Heart left ventricle (tissue), 16 donors: ENCODE measurements at places on chromosomes 1 and 21. TPM values are rescaled to one million over a fixed set of nuclear protein-coding genes. Genes with fewer than 3 reads are reported as not detected.

DYNLT5 gene
- 1.7 TPM for polyA plus RNA-seq

ERICH3 gene
- 0.03 TPM for polyA plus RNA-seq

L1TD1 gene
- 0.29 TPM for polyA plus RNA-seq

NECTIN4 gene
- polyA plus RNA-seq = not detected

RIPPLY3 gene
- polyA plus RNA-seq = not detected

ZBED6 gene
- polyA plus RNA-seq = 2.8 TPM

YBX1 gene
- polyA plus RNA-seq = 638 TPM

SLFNL1 gene
- 0.11 TPM for polyA plus RNA-seq

SLC35D1 gene
- polyA plus RNA-seq = 1.8 TPM

NEK2 gene
- not detected for polyA plus RNA-seq

RAB25 gene
- polyA plus RNA-seq = 0.38 TPM

DNA sequence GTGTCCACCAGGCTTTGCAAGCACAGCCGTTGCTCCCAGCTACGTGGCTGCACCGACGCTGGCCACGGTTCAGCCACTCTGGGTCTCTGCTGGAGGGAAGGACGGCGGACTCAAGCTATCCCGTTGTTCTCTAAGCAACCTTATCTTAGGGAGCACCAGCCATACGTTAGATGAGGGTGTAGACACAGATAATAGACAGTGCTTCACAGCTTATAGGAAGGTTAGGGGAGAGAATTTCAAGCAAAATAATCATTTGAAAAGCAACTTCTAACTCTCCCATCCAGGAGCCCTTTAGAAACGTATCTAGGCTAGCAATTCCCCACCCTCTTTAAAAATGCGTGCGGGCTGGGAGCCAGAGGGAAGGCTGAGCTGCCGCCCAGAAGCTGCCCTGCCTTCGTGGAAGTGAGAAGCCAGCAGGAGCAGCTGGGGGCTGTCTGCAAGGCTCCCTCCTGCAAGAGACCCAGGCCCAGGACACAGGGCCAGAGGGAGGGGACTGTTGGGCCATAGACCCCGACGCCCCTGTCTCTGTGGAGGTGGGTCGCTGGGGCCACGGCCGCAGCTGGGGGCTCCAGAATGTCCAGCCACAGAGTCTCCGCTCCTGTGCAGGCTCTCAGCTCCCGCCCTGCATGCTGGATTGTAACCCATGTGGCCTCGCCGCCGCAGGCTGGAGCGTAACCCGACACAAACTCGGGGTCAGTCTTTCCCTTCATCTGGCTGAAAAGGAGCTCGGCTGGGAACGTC is 31.2 kb upstream of the COL6A2 start:
- no peaks in the 10 kb centered on the region for H3K27me3 ChIP-seq
- H3K36me3 ChIP-seq = no peaks in the 10 kb centered on the region
- H3K4me3 ChIP-seq = no peak overlapping the region

DNA sequence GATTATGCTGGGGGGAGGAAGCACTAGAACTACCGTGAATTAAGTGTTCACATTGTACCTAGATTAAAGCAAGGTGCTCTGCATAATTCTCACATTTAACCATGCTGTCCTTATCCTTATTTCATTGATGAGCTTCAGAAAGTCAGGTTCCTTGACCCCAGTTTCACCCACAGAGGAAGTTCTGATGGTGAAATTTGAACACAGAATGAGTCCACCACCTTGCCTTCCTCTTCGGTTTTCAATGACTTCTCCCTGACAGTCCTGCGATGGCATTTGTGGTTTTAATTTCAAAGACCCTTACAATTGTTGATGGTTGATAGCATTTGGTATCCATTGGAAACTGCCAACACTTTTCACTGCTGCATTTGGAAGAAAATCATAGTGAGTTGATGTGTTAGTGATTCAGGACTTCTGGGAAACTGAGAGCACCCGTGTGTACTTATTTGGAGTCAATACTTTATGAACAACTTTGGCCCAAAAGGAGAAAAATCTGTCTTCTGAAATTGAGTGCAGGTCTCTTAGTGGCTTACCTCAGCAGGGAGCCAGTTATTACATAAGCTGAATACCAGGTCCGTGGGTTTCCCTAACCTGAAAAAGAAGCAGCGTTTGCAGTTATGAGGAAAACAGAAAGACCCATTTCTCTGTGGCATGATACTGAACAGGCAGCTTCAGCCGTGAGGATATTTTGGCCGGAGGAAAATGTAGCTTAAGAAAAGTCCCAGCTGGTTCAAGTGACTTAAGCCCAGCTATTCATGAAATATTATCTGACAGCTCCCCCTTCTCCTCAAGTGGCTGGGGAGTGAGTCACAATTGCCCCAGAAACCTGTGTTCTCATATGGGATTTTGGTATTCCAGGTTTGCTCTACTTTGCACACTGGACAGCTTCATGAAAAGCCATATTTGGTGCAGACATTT is 47.5 kb downstream of the ROR1 start:
- no peak for DNase-seq
- H3K4me1 ChIP-seq = no peaks in the 10 kb centered on the region
- H3K36me3 ChIP-seq = no peaks in the 10 kb centered on the region
- no peaks in the 10 kb centered on the region for H3K27me3 ChIP-seq
- no peak overlapping the region for H3K4me3 ChIP-seq
- no peak overlapping the region for H3K27ac ChIP-seq

DNA sequence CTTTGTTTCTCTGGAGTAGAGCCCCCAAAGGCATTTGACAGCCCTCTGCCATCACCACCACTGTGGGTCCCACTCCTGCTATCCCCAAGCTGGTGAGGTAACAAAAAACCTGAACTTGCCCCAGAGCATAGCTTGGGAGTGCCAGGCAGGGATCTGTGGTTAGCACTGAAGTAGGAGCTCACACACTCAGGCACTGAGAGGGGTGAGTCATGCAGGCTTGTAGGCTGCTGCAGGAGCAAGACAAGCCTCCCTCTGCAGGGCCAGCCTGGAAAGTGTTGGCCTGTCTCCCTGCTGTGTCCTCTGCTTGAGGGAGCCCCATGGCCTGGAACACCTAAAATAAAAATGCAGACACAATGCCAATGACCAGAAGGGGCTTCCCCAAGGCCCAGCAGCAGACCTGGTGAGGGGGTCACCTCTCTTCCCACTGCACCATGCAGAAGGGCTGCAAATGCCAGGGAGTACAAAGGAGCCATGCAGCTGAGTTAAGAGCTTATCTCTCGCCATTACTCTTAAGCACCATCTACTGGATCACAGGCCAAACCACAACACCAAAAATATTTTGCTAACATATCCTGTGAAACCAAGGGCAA is 108.9 kb upstream of the POGK start:
- no peak overlapping the region for H3K4me3 ChIP-seq
- no peak overlapping the region for H3K27ac ChIP-seq
- H3K36me3 ChIP-seq = no peaks in the 10 kb centered on the region
- no peaks in the 10 kb centered on the region for H3K4me1 ChIP-seq
- H3K27me3 ChIP-seq = no peaks in the 10 kb centered on the region

- no peak overlapping the region for H3K4me3 ChIP-seq
- H3K4me1 ChIP-seq = no peaks in the 10 kb centered on the region
- DNase-seq = peak; percentile 31
- no peak overlapping the region for H3K27ac ChIP-seq
- H3K27me3 ChIP-seq = no peaks in the 10 kb centered on the region
Observed at GRCh38 chr1:36807262-36807661, 227.1 kb downstream of the GRIK3 start.

DNA sequence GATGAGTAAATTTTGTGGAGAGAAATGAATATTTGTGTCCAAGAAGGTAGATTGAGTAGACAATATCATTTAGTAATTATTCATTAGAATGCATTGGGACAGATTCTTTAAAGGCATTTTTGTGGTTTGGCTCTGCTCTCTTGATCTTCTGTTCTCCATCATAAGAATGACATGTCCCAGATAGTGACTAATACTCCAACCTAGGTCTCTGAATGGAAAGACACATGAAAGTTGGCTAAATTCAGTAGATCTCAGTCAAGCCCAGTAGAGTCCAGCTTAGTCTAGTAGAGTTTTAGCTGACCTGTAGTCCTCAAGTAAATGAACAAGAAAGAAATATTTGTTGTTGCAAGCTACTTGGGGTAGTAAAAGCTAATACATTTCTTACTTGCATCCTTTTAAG is 61.8 kb upstream of the DNAH14 start:
- no peaks in the 10 kb centered on the region for H3K27me3 ChIP-seq
- no peak overlapping the region for H3K27ac ChIP-seq

GRCh38 chr1:164635059-164635802 is 76.2 kb downstream of the PBX1 start:
- H3K36me3 ChIP-seq = no peaks in the 10 kb centered on the region
- no peaks in the 10 kb centered on the region for H3K27me3 ChIP-seq
- no peak for DNase-seq
- no peak overlapping the region for H3K4me3 ChIP-seq
- no peak overlapping the region for H3K27ac ChIP-seq

GRCh38 chr1:111270771-111271463 is 19.7 kb upstream of the CHIA start:
- H3K27me3 ChIP-seq = peaks cover 31% of the 10 kb centered on the region
- no peak overlapping the region for H3K27ac ChIP-seq
- peak overlapping the region; percentile 6 for H3K4me3 ChIP-seq
- H3K36me3 ChIP-seq = no peaks in the 10 kb centered on the region
- DNase-seq = no peak
- peaks cover 7% of the 10 kb centered on the region for H3K4me1 ChIP-seq

- H3K4me1 ChIP-seq = no peaks in the 10 kb centered on the region
- H3K27ac ChIP-seq = peak within 1 kb of the TSS; percentile 88
- H3K27me3 ChIP-seq = no peaks in the 10 kb centered on the region
- H3K4me3 ChIP-seq = peak within 1 kb of the TSS; percentile 99
- peak; percentile 98 for DNase-seq
- no peaks in the 10 kb centered on the region for H3K36me3 ChIP-seq
Observed at GRCh38 chr1:26921540-26922430, at the start of gene NUDC. Gene NUDC (plus strand): TSS chr1:26921743. CDS start chr1:26921849, 106 bp downstream.

GRCh38 chr1:58437623-58438022 is 108.9 kb downstream of the OMA1 start:
- no peak overlapping the region for H3K27ac ChIP-seq
- H3K4me1 ChIP-seq = no peaks in the 10 kb centered on the region
- H3K4me3 ChIP-seq = no peak overlapping the region
- H3K36me3 ChIP-seq = no peaks in the 10 kb centered on the region
- DNase-seq = no peak

DNA sequence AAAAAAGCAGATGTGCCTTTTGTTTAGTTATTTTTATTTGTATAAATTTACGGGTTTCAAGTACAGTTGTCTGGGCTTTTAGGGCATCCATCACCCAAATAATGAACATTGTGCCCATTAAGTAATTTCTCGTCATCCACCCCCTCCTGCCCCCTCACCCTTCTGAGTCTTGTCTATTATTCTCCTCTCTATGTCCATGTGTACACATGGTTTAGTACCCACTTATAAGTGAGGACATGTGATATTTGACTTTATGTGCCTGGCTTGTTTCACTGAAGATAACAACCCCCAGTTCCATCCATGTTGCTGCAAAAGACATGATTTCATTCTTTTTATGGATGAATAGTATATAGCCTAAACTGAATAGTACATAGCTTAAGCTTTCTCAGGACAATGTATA is 189.2 kb downstream of the ZP4 start:
- peak overlapping the region; percentile 36 for H3K27ac ChIP-seq
- H3K4me1 ChIP-seq = peaks cover 22% of the 10 kb centered on the region
- no peaks in the 10 kb centered on the region for H3K27me3 ChIP-seq
- no peaks in the 10 kb centered on the region for H3K36me3 ChIP-seq

DNA sequence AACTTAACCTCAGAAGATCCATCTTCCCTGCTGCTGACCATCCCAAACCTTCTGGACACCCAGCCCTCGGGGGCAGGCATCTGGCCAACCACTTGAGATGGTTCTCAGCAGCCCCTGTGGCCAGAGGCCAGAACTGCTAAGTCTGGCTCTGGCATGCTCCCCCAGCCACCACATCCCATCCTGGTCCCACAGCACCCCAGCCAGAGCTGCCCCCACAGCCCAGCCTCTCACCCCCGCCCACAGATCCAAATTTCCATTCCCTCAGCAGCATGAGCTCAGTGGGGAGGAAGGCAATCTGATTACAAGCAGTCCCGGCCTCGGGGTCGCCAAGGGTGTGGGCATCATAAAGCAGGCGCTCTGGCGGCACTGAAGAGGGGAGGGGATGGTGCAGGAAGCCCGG is 45.6 kb downstream of the GLIS1 start:
- no peaks in the 10 kb centered on the region for H3K36me3 ChIP-seq
- peaks cover 3% of the 10 kb centered on the region for H3K27me3 ChIP-seq
- no peak overlapping the region for H3K27ac ChIP-seq
- no peak overlapping the region for H3K4me3 ChIP-seq
- no peaks in the 10 kb centered on the region for H3K4me1 ChIP-seq

DNA sequence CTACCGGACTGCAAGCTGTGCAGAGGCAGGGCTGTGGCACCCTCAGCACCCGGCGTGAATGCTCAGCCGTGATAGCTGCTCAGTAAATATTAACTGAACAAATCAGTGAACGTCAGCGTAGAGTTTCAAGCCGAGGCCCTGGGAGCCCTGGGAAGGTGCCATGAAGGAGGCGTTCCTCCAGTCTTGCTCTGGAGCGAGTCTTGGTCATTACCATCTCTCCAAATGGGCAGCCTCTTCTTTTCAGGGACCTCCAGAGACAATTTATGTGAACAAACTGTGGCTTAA is 449.2 kb downstream of the CAMTA1 start:
- no peak for DNase-seq
- H3K27ac ChIP-seq = no peak overlapping the region
- no peaks in the 10 kb centered on the region for H3K4me1 ChIP-seq
- H3K36me3 ChIP-seq = no peaks in the 10 kb centered on the region

GRCh38 chr1:39735731-39736130 is 3.0 kb upstream of the PPIE start:
- no peak overlapping the region for H3K4me3 ChIP-seq
- no peak overlapping the region for H3K27ac ChIP-seq
- peaks cover 14% of the 10 kb centered on the region for H3K4me1 ChIP-seq
- peaks cover 6% of the 10 kb centered on the region for H3K36me3 ChIP-seq

- no peaks in the 10 kb centered on the region for H3K36me3 ChIP-seq
- no peak for DNase-seq
- peaks cover 69% of the 10 kb centered on the region for H3K27me3 ChIP-seq
Observed at GRCh38 chr1:197933647-197934046, 16.5 kb downstream of the LHX9 start.

GRCh38 chr1:245095903-245096302 is 58.9 kb upstream of the KIF26B start:
- no peak for DNase-seq
- no peaks in the 10 kb centered on the region for H3K27me3 ChIP-seq
- H3K4me3 ChIP-seq = no peak overlapping the region
- H3K27ac ChIP-seq = no peak overlapping the region

GRCh38 chr1:36937371-36937770 is 96.9 kb downstream of the GRIK3 start:
- H3K4me3 ChIP-seq = no peak overlapping the region
- no peak overlapping the region for H3K27ac ChIP-seq
- H3K4me1 ChIP-seq = no peaks in the 10 kb centered on the region
- DNase-seq = no peak
- H3K27me3 ChIP-seq = peaks cover 16% of the 10 kb centered on the region
- H3K36me3 ChIP-seq = no peaks in the 10 kb centered on the region

- H3K27ac ChIP-seq = no peak overlapping the region
- H3K4me1 ChIP-seq = no peaks in the 10 kb centered on the region
- H3K4me3 ChIP-seq = no peak overlapping the region
Observed at GRCh38 chr1:169529068-169529642, 43.4 kb upstream of the SLC19A2 start.
